ENCODE measurements at places on chromosomes 1 and 21. TPM values are rescaled to one million over a fixed set of nuclear protein-coding genes. Genes with fewer than 3 reads are reported as not detected.

ESPN gene
- 0.99 TPM for total RNA-seq

TEDDM1 gene
- total RNA-seq: not detected

GBP5 gene
- total RNA-seq: 174 TPM

C1orf87 gene
- not detected for total RNA-seq

KRTAP13-2 gene
- total RNA-seq: not detected

UBL4B gene
- not detected for total RNA-seq

RGS16 gene
- total RNA-seq: 33.8 TPM

RIPPLY3 gene
- total RNA-seq: not detected

CLSTN1 gene
- 29.9 TPM for total RNA-seq

F13B gene
- total RNA-seq: not detected

LORICRIN gene
- total RNA-seq: not detected

FCGR2B gene
- not detected for total RNA-seq

- H3K27me3 ChIP-seq: peaks cover 1% of the 10 kb centered on the region
- no peak overlapping the region for H3K27ac ChIP-seq
- no peak for DNase-seq
- no peak overlapping the region for H3K4me3 ChIP-seq
- no peaks in the 10 kb centered on the region for H3K4me1 ChIP-seq
- H3K36me3 ChIP-seq: no peaks in the 10 kb centered on the region
Measured at GRCh38 chr1:60739729-60740128, 342.6 kb upstream of the NFIA start.

DNA sequence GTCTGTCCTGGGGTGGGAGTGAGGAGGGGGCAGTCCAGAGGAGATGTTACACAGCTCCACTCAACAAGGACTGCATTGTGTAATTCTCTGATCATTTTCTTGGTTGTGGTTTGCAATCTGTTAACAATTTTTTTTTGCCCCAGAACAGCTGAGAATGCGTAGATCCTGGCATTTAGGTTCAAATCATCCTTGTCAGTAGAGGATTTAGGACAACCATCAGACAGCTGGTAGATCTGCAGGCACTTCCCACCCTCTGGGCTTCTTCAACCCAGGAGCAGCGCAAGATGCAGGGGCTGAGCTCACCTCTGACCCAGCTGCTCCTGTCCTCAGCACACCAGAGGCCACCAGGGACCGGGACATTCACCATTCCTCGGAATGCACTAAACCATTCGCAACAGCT is 13.5 kb downstream of the BCAR3 start:
- peaks cover 4% of the 10 kb centered on the region for H3K27me3 ChIP-seq
- no peak overlapping the region for H3K27ac ChIP-seq
- no peak overlapping the region for H3K4me3 ChIP-seq
- no peaks in the 10 kb centered on the region for H3K36me3 ChIP-seq
- no peak for DNase-seq

DNA sequence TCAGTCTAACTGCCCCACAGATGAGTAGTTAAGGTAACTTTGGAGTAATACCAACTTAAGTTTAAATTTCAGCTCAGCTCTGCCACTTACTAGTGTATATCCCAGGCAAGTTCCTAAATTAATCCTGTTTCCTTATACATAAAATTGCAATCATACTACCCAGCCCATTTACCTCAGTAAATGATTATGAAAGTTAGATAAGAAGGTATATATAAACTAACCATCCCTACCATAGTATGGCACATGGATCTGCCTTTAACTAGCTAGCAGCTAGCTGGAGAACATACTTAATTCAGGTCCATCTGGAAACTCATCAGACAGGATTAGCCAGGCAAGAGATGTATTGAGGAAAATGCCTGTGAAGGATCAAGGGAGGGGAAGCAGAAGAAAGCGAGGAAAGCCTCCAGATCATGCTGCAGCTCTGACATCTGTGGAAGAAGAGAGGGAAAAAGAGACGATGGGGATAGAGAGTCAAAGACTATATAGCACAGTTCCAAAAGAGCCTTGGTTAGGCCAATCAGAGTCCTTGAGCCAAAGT is 8.0 kb upstream of the JAK1 start:
- H3K27ac ChIP-seq: no peak overlapping the region
- H3K36me3 ChIP-seq: no peaks in the 10 kb centered on the region
- H3K27me3 ChIP-seq: no peaks in the 10 kb centered on the region
- H3K4me1 ChIP-seq: peaks cover 2% of the 10 kb centered on the region

DNA sequence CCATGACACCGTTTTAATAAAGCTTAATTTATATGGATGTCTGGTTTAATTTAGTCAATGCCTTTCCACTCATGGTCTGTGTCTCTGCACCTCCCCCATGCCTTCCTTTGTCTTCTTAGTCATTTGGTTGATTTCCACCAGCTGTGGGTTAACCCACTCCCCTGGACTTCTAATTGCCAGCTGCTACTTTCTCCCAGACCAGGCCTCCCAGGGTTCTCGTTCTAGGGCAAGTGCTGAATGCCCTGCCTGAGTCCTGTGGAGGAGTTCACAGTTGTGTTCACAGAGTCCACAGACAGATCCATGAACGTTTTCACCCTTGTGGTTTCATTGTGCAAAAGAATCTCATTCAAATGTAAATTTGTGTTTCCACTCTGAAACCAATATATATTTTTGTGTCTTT is 243.4 kb downstream of the NUF2 start:
- H3K27me3 ChIP-seq: no peaks in the 10 kb centered on the region
- H3K36me3 ChIP-seq: no peaks in the 10 kb centered on the region
- DNase-seq: no peak
- H3K27ac ChIP-seq: no peak overlapping the region
- no peaks in the 10 kb centered on the region for H3K4me1 ChIP-seq

GRCh38 chr1:221801251-221801661 is 59.4 kb upstream of the DUSP10 start:
- H3K4me1 ChIP-seq: peaks cover 22% of the 10 kb centered on the region
- no peak overlapping the region for H3K4me3 ChIP-seq
- H3K27ac ChIP-seq: no peak overlapping the region
- peak; percentile 46 for DNase-seq
- H3K27me3 ChIP-seq: no peaks in the 10 kb centered on the region
- H3K36me3 ChIP-seq: peaks cover 8% of the 10 kb centered on the region

DNA sequence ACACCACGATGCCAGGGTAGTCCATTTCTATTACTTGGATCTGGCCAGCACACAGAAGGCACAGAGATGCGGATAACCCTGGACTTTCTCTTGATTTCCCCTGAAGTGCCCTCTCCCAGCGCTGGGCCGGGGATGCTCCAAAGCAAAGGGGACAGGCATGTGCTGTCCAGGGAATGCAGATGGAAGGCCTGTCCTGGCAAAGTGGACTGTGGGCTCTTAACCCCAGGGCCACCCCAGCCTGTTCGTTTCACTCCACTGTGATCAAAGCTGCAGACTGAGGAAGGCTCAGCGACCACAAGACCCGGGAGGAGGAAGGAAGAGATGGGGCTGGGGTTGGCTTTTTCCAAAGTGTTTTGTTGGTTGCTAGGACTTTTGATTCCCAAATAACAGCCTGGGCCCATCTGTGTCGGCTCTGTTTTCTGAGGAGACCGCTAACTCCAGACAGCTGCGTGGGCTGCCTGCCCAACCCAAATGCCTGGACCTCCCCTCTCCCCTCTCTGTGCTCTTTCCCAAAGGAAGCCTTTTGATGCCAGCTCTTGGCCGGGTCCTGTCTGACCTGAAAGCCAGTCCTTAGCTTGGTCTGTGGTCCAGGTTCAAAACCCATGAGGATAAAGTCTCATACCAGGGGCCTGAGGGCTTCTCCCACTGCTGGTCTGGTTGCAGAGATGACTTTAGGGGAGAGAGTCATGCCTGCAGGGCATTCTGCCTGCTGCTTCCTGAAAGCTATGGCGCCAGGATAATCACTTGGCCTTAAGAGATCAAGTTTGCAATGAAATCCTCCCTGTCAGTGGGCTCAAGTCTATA is 119.6 kb upstream of the CD34 start:
- no peak for DNase-seq
- H3K4me1 ChIP-seq: no peaks in the 10 kb centered on the region
- H3K36me3 ChIP-seq: no peaks in the 10 kb centered on the region
- H3K27ac ChIP-seq: no peak overlapping the region

DNA sequence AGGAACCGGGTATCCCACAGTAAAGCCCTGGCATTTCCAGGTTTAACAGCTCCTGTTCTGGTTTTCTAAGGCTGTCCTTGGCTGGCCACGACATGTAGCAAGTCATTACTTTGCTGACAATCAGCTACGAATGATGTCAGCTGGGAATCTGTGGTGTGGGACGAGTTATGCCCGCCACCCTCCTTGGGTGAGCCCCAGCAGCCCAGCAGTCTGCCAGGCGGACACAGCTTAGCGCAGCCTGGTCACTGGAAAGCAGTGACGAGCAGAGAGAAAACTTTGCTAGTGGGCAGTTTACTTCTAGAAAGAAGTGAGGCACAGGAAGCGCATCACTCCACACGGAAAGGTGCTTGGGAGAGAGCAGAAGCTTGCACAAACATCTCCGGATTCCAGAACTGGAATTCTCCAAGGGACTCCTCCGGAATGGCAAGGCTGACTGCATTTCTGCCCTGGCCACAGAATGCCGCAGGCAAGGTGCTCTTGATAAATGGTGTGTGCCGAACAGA is 15.5 kb upstream of the ZNF436 start:
- no peaks in the 10 kb centered on the region for H3K27me3 ChIP-seq
- H3K36me3 ChIP-seq: peaks cover 2% of the 10 kb centered on the region
- no peak overlapping the region for H3K27ac ChIP-seq
- H3K4me1 ChIP-seq: no peaks in the 10 kb centered on the region

GRCh38 chr1:229041946-229042345 is 229.0 kb upstream of the RAB4A start:
- no peaks in the 10 kb centered on the region for H3K36me3 ChIP-seq
- DNase-seq: no peak
- no peak overlapping the region for H3K4me3 ChIP-seq
- H3K27me3 ChIP-seq: peaks cover 13% of the 10 kb centered on the region
- peaks cover 1% of the 10 kb centered on the region for H3K4me1 ChIP-seq
- no peak overlapping the region for H3K27ac ChIP-seq

GRCh38 chr21:45365608-45366241 is 39.2 kb upstream of the COL18A1 start:
- peaks cover 5% of the 10 kb centered on the region for H3K27me3 ChIP-seq
- no peaks in the 10 kb centered on the region for H3K36me3 ChIP-seq
- peaks cover 15% of the 10 kb centered on the region for H3K4me1 ChIP-seq
- H3K4me3 ChIP-seq: no peak overlapping the region
- DNase-seq: no peak

- H3K36me3 ChIP-seq: no peaks in the 10 kb centered on the region
- no peaks in the 10 kb centered on the region for H3K4me1 ChIP-seq
- H3K27me3 ChIP-seq: no peaks in the 10 kb centered on the region
- H3K27ac ChIP-seq: no peak overlapping the region
- no peak overlapping the region for H3K4me3 ChIP-seq
Measured at GRCh38 chr1:79716447-79716846, 709.9 kb upstream of the ADGRL4 start.

DNA sequence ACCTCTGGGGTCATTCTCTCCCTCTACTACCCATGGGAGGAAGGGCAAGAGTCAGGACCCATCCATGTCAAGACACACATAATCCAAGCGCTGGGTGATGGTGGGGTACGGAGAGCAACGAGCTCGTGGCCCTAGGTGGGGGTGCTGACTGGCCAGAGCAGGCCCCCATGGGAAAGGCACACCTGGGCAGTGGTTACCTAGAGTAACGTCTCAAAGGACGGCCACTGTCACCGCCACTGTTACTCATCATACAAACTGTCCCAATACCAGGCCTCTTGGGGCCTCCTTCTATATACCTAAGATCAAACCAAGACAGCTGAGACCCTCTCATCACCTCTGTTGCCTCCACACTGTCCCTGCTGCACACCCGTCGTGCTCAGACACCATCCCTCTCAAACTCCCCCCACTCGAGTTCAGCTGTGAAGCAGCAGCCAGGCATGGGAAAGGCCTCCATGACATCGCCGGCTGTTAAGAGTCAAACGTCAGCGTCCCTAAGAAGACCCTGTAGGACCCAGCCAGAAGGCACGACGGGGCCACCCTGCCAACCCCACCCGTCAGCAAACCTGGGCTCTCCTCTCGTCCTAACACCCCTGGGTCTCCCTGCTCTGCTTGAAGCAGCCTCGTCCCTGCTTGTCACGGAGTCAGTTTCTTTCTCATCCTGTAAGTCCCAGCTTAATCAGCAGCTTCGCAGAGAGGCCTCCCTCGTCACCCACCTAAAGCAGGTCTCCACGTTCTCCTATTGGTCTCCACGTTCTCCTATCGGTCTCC is 15.3 kb downstream of the NPHP4 start:
- DNase-seq: no peak
- H3K4me3 ChIP-seq: no peak overlapping the region
- H3K27me3 ChIP-seq: no peaks in the 10 kb centered on the region
- no peak overlapping the region for H3K27ac ChIP-seq
- peaks cover 3% of the 10 kb centered on the region for H3K4me1 ChIP-seq
- peaks cover 9% of the 10 kb centered on the region for H3K36me3 ChIP-seq

DNA sequence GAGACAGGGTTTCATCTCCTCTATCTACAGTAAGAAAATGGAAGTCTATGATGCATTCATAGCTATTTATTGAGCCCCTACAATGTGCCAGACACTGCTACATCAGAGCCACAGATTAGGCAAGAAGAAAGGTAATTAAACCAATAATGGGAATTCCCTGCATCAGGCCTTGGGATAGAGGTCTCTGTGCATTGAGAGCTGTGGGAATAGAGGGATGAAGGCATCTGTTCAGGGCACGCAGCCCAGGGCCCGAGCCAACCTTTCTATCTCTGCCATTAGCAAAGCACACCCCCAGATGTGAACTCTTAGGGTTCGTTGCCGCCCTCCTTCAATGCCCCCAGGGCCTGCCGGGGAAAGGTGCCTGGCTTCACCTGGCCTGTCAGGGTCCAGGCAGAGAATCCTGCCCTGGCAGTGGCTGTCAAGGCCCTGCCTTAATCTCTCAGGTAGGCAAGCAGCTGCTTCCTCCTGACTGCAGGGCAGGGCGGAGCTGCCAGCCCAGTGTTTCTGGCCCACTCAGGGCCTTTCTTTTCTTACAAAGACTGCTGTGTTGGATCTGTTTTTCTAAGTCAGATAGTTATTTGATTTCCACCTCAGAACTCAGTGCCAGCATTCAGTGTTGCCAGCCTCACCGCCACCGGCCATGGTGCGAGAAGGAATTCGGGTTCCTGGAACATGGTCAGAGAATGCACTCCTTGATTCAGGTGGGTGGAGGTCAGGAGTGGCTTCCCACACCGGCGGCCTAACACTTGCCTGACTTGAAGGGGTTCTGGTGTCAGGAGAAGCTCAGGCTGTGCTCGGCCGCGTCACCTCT is 76.1 kb downstream of the PGM1 start:
- no peak overlapping the region for H3K4me3 ChIP-seq
- H3K4me1 ChIP-seq: no peaks in the 10 kb centered on the region

DNA sequence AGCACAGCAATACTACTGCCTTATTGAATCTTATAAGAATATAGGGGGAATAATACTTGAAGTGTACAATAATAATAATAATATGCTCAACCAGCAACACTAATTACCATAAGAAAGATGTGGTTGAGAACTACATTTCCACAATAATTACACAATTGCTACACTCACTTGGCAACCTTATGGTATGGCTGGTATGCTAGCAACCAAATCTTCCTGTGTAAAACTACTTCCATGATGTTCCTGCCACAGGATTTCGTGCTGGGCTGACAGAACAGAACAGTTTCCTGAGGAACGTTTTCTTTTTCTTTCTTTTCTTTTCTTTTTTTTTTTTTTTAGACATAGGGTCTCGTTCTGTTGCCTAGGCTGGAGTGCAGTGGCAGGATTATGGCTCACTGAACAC is 50.6 kb downstream of the KIF26B start:
- H3K27ac ChIP-seq: no peak overlapping the region
- H3K36me3 ChIP-seq: no peaks in the 10 kb centered on the region
- no peak for DNase-seq

All from activated CD8-positive, alpha-beta T cell treated with anti-CD3 and anti-CD28 coated beads for 36 hours (primary cell).